ENCODE measurements at places on chromosomes 7 and 10.

GRCh38 chr7:24959735-24960485 is 20.1 kb downstream of the OSBPL3 start:
- H3K27me3 ChIP-seq: no peaks in the 10 kb centered on the region
- H3K27ac ChIP-seq: no peak overlapping the region
- no peaks in the 10 kb centered on the region for H3K36me3 ChIP-seq
- no peak overlapping the region for H3K4me3 ChIP-seq

DNA sequence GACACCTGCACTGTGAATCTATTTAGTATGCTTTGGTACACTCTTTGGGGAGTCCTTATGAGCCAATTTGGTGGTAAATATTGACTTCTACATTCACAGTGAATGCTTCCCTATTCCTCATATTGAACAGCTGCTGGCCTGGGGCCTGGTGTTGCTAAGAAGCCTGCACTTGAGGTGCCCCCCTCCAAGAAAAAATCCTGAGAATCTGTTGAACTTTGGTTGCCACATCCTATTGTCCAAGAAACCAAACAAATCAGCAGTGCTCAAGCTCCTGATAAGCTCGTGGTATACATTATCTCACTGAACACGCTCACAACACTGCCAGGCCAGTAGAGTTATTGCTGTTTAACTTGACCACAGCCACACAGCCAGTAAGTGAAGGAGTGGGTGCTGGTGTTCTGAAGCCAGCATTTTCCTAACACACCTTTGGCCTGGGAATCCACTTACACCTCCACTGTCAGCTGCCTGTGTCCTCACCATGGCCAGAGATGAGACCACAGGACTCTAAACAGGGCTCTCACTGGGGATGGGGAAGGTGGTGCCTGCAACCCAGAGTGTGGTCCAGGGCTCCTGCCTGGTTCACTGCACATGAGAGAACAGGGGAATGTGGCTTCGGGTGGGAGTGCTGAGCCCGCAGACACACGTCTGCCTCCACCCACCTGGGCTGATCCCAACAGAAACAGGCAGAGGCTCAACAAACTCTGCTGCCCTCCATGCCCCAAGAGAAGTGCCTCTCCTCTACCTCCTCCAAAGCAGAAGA is 6.7 kb downstream of the DDC start:
- peaks cover 14% of the 10 kb centered on the region for H3K27me3 ChIP-seq
- H3K4me3 ChIP-seq: no peak overlapping the region
- no peak overlapping the region for H3K27ac ChIP-seq
- H3K4me1 ChIP-seq: no peaks in the 10 kb centered on the region
- H3K36me3 ChIP-seq: no peaks in the 10 kb centered on the region

GRCh38 chr7:154204046-154204445 is 151.8 kb downstream of the DPP6 start:
- no peaks in the 10 kb centered on the region for H3K4me1 ChIP-seq
- H3K4me3 ChIP-seq: no peak overlapping the region
- H3K27me3 ChIP-seq: no peaks in the 10 kb centered on the region
- no peak for DNase-seq
- H3K27ac ChIP-seq: no peak overlapping the region

DNA sequence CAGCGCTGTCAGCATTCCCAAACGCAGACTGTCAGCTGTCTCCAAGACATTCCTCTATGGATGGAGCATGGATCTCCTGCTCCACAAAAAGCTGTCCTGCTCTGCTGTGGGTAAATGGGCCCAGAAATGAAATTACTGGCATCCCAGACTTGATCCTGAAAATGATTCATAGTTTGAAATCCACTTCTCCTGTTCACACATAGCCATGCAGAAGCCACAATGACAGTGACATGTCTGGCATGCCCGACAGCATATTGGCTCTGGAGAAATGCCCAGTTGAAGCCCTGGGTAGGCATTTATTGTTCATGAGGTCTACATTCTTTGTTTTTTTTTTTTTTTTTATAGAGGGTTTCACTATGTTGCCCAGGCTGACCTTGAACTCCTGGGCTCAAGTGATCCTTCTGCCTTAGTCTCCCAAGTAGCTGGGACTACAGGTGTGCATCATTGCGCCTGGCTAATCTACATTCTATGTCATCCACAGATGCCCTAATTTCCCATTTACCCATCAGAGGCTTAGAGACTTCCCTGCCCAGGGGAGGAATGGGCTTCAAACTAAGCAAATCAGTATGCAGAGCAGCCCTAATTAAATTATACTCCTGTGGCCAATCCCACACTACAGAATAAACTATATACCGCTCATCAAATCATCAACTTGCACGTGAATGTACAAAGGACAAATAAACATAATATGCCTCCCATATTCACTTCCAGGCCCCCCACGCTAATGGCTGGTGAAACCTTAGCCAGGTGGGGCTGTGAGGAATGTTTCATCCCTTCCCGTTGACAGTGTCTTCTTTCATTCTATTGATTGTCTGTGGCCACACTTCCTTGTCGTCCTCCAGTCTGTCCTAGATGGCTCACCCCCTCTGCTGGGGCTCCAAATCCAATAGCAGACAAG is 61.8 kb upstream of the EEPD1 start:
- DNase-seq: no peak
- H3K27ac ChIP-seq: peak overlapping the region; percentile 80
- H3K4me3 ChIP-seq: no peak overlapping the region
- H3K36me3 ChIP-seq: no peaks in the 10 kb centered on the region

GRCh38 chr10:83539528-83540308 is 599.6 kb upstream of the GHITM start:
- no peak overlapping the region for H3K27ac ChIP-seq
- H3K27me3 ChIP-seq: no peaks in the 10 kb centered on the region
- H3K4me1 ChIP-seq: no peaks in the 10 kb centered on the region
- H3K36me3 ChIP-seq: no peaks in the 10 kb centered on the region
- no peak overlapping the region for H3K4me3 ChIP-seq

Data from stomach (tissue), 19 donors.